A549 treated with GW870086 at 1 μM for 4 hours (cell line): ENCODE measurements at places on chromosomes 7 and 10. TPM values are rescaled to one million over a fixed set of nuclear protein-coding genes. Genes with fewer than 3 reads are reported as not detected.

Gene SPDYE9
- total RNA-seq = not detected in 5 replicates

Gene CHST3
- 39.3 to 51.6 TPM (median 50.0 TPM) in 5 replicates for total RNA-seq

Gene DYNC1I1
- total RNA-seq = 0.19 to 0.41 TPM (median 0.23 TPM) in 4 of 5 replicates, not detected in the other

Gene ZNF722
- not detected in 5 replicates for total RNA-seq

Gene CPA2
- 0.10 TPM in 1 of 5 replicates, not detected in the others for total RNA-seq

Gene GIMAP2
- 0.08 TPM in 1 of 5 replicates, not detected in the others for total RNA-seq

Gene NODAL
- total RNA-seq = not detected in 5 replicates

Gene SEMA4G
- 7.5 to 9.3 TPM (median 8.7 TPM) in 5 replicates for total RNA-seq

Gene ADAM8
- total RNA-seq = 2.4 to 4.5 TPM (median 3.8 TPM) in 5 replicates

Gene RBP4
- 8.0 to 11.5 TPM (median 9.6 TPM) in 5 replicates for total RNA-seq

Gene OR13A1
- total RNA-seq = not detected in 5 replicates

Gene GNAT3
- not detected in 5 replicates for total RNA-seq

Gene TAS2R4
- 0.12 to 0.17 TPM (median 0.13 TPM) in 4 of 5 replicates, not detected in the other for total RNA-seq

Gene MOGAT3
- total RNA-seq = not detected in 5 replicates

Gene FAM241B
- 16.7 to 19.2 TPM (median 17.2 TPM) in 5 replicates for total RNA-seq

Gene IRF5
- total RNA-seq = 12.5 to 15.9 TPM (median 14.1 TPM) in 5 replicates

Gene SPDYE11
- total RNA-seq = not detected in 5 replicates

Gene ITIH5
- 0.08 to 0.26 TPM (median 0.09 TPM) in 5 replicates for total RNA-seq

Gene HACD1
- 35.3 to 65.4 TPM (median 61.2 TPM) in 5 replicates for total RNA-seq

Gene GPR158
- 0.05 to 0.07 TPM (median 0.06 TPM) in 4 of 5 replicates, not detected in the other for total RNA-seq

Gene POLR2J
- total RNA-seq = 103 to 112 TPM (median 105 TPM) in 5 replicates

Gene PPRC1
- 44.0 to 59.5 TPM (median 55.9 TPM) in 5 replicates for total RNA-seq

Gene LRIT1
- total RNA-seq = not detected in 5 replicates

Gene RGS10
- total RNA-seq = 47.7 to 56.6 TPM (median 53.6 TPM) in 5 replicates

Gene ABCB1
- total RNA-seq = 0.12 to 0.22 TPM (median 0.13 TPM) in 3 of 5 replicates, not detected in the others

Gene SRRT
- 120 to 140 TPM (median 134 TPM) in 5 replicates for total RNA-seq

Gene MYH16
- 0.32 to 0.70 TPM (median 0.39 TPM) in 5 replicates for total RNA-seq

Gene PRTFDC1
- 16.5 to 18.4 TPM (median 17.0 TPM) in 5 replicates for total RNA-seq

Gene ZP3
- 18.4 to 22.2 TPM (median 20.2 TPM) in 5 replicates for total RNA-seq

Gene CPN1
- total RNA-seq = 0.08 to 0.42 TPM (median 0.20 TPM) in 5 replicates

Gene DOCK4
- total RNA-seq = 3.2 to 6.5 TPM (median 5.8 TPM) in 5 replicates

Gene CCL26
- total RNA-seq = 7.1 to 12.1 TPM (median 8.5 TPM) in 5 replicates

Gene INHBA
- total RNA-seq = 0.11 to 0.73 TPM (median 0.52 TPM) in 5 replicates
